ENCODE measurements at places on chromosomes 6 and 20.

DNA sequence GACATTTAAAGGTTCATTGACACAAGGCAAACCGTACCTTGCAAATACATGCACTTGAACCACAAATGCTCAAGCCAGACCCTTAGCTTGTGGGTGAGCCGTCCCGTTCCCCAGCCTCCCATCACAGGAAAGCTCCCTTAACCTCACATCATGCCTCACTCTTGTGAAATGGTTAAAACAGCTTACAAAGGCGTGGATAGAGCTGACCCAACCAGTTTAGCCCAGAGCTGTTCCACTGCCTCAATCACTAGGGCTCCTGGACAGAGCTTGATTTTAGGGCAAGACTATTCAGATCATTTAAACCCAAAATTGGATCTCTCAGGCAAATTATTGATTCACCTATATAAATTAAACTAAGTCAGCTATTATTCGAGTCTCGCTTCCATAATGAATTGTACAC is 229.6 kb upstream of the TAB2 start:
- no peak for DNase-seq
- H3K27me3 ChIP-seq = peaks cover 13% of the 10 kb centered on the region
- no peak overlapping the region for H3K27ac ChIP-seq

- peaks cover 20% of the 10 kb centered on the region for H3K4me1 ChIP-seq
- H3K4me3 ChIP-seq = no peak overlapping the region
- no peak overlapping the region for H3K27ac ChIP-seq
- DNase-seq = no peak
Measured at GRCh38 chr6:35267446-35267845, 7.9 kb downstream of the ZNF76 start.

DNA sequence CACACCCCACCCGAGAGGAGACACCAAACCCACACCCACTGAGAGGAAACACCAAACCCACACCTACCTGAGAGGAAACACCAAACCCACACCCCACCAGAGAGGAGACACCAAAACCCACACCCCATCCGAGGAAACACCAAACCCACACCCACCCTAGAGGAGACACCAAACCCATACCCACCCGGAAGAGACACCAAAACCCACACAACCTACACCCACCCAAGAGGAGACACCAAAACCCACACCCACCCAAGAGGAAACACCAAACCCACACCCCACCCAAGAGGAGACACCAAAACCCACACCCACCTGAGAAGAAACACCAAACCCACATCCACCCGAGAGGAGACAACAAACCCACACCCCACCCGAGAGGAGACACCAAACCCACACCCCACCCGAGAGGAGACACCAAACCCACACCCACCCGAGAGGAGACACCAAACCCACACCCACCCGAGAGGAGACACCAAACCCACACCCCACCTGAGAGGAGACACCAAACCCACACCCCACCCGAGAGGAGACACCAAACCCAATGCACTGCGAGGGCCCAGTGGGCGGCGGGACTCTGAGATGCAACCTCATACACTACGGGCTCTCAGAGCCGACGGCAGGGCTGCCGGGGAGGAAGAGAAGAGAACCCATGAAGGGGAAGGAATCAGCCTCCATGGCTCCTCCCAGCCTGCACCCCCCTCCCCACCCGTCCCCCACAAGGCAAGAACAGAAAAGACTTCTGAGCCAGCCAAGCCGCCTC is 83.3 kb downstream of the TAF4 start:
- peaks cover 36% of the 10 kb centered on the region for H3K4me1 ChIP-seq
- H3K36me3 ChIP-seq = peaks cover 30% of the 10 kb centered on the region
- H3K27ac ChIP-seq = peak overlapping the region; percentile 93
- no peaks in the 10 kb centered on the region for H3K27me3 ChIP-seq
- DNase-seq = peak; percentile 27
- H3K4me3 ChIP-seq = peak overlapping the region; percentile 63

DNA sequence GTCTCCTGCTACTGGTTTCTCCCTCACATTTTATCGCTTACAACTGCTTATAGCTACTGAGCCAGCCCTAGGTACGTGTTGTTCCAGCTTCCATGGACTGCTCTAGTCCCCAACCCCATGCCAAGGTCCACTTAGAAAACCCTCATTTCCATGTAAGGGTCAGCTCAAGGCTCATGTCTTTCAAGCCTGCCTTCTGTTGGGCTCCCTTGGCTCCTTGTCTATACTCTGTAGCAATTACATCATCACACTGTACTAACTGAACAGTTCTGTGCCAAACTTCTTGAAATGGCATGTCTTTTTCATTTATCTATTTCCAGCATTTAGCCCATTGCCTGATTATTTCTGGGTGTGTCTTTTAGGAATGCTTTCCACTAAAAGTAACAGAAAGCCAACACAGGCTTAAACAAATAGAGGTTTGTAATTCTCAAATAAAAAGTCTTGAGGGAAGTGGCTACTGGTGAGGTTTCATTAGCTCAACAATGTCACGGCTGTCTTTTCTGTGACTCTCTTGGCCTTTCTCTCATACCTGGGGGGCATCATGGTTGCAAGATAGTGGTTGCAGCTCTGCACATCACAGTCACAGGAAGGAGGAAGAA is 317.6 kb downstream of the TPBG start:
- H3K4me3 ChIP-seq = no peak overlapping the region
- no peak for DNase-seq
- H3K36me3 ChIP-seq = no peaks in the 10 kb centered on the region
- H3K27me3 ChIP-seq = peaks cover 26% of the 10 kb centered on the region

GRCh38 chr6:36065916-36066315 is 38.3 kb downstream of the MAPK14 start:
- peaks cover 62% of the 10 kb centered on the region for H3K4me1 ChIP-seq
- H3K27me3 ChIP-seq = no peaks in the 10 kb centered on the region
- H3K36me3 ChIP-seq = peaks cover 5% of the 10 kb centered on the region

DNA sequence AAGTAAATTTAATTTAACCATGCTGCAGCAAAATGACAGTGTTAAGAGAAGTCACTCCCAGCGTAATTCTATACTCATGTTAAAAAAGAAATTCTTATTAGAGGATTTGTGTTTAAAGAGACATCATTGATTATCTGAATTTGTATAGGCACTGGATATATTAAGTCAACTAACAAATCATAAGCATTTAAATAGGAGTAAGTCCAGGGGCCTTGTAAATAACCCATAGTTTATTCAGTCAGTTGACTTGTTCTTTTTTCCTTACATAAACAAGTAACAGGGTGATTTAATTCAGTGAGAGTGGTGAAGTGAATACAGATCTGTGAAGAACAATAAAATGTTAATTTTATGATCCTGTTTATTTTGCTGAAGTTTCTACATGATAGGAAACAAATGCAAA is 22.4 kb downstream of the LYRM4 start:
- no peaks in the 10 kb centered on the region for H3K27me3 ChIP-seq
- H3K27ac ChIP-seq = no peak overlapping the region
- H3K36me3 ChIP-seq = no peaks in the 10 kb centered on the region
- no peaks in the 10 kb centered on the region for H3K4me1 ChIP-seq
- no peak overlapping the region for H3K4me3 ChIP-seq

- H3K27me3 ChIP-seq = no peaks in the 10 kb centered on the region
- no peak overlapping the region for H3K4me3 ChIP-seq
- H3K36me3 ChIP-seq = no peaks in the 10 kb centered on the region
- H3K27ac ChIP-seq = no peak overlapping the region
Measured at GRCh38 chr6:68502946-68503345, 132.1 kb upstream of the ADGRB3 start.

DNA sequence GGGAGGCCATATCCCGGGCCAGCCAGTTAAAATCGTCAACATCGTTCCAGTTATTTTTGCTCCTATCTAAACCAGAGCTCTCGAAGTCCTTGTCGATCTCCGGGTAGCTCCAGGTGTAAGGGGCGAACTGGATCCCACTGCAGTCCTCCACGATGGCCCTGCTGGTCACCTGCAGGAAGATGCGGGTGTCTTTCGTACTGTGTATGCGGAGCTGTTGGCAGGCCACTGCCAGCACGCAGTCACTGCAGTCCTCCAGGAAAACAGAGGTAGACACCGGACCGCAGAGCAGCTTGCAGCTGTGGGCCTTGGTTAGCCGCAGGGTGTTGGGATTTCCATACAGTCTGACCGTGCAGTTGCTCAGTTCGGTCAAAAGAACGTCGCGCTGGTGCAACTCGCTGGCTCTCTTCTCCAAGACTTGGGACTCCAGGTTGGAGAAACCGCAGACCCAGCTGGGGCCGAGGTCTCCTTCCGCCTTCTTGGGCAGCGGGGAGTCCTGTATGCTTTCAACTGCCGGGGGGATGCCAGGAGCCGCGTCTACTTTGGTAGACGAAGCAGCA is 742 bp downstream of the TBCC start:
- peak; percentile 28 for DNase-seq
- H3K4me1 ChIP-seq = peaks cover 23% of the 10 kb centered on the region
- peak overlapping the region; percentile 97 for H3K27ac ChIP-seq
- H3K27me3 ChIP-seq = no peaks in the 10 kb centered on the region
- peak overlapping the region; percentile 95 for H3K4me3 ChIP-seq

DNA sequence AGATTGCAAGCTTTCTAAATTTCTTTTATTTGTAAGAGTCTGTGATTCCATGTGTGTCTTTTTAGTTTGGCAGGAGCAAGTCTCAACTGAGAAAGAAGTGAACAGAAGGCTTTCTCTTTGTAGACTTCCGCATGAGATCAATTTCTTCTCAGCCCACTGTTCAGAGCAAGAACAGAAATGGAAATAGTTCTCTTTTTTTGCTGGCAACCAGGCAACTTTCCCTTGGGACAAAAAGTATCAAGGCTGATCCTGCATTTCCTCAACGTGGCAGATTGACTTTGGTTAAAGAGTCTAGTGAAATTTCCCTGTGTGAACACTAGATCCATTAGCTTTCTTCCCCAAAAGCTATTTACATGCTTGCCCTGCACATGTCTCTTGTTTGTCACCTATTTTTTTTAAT is 46.8 kb upstream of the JAG1 start:
- peaks cover 24% of the 10 kb centered on the region for H3K27me3 ChIP-seq
- no peaks in the 10 kb centered on the region for H3K4me1 ChIP-seq
- H3K27ac ChIP-seq = no peak overlapping the region
- H3K36me3 ChIP-seq = no peaks in the 10 kb centered on the region

DNA sequence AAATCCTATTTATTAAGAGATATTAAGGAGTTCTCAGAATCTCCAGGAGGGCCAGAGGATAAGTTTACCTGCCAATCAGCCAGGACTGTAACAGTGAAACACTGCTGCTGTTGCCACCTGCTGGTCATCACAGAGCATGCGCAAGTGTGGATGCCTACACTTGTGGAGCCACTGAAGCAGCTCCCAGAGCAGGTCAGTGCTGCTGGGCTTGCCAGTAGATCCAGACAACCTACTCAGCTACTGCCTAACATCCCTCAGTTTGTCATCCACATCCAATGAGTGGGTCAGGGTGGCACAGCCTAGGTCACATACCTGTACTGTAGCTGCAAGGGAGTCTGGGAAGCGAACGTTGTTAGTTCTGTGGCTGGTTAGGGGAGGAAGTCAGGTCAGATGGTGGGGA is 18.3 kb upstream of the NHSL1 start:
- peak; percentile 53 for DNase-seq
- H3K27ac ChIP-seq = no peak overlapping the region
- H3K27me3 ChIP-seq = peaks cover 36% of the 10 kb centered on the region
- no peak overlapping the region for H3K4me3 ChIP-seq
- H3K4me1 ChIP-seq = peaks cover 13% of the 10 kb centered on the region

GRCh38 chr6:25330796-25331685 is 51.9 kb downstream of the CARMIL1 start:
- H3K36me3 ChIP-seq = no peaks in the 10 kb centered on the region
- peaks cover 38% of the 10 kb centered on the region for H3K27me3 ChIP-seq
- no peaks in the 10 kb centered on the region for H3K4me1 ChIP-seq
- H3K4me3 ChIP-seq = no peak overlapping the region
- DNase-seq = no peak

DNA sequence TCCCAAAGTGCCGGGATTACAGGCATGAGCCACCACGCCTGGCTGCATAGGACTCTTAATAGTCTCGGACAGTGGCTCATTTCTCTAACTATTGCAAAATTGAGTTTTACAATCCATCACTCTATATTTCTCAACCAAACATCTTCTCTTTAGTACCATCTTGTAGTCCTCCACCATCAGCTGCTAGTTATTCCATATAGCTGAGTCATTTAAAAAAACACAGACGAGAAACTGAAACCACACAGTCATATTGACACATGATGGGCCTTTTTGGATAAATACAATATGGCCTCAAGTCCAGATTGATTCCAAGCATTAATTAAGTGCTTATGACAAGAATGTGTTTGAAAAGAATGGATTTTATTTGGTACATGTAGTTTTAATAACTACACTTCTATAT is 599.1 kb downstream of the MEI4 start:
- no peak overlapping the region for H3K27ac ChIP-seq
- H3K36me3 ChIP-seq = no peaks in the 10 kb centered on the region
- no peak for DNase-seq
- no peak overlapping the region for H3K4me3 ChIP-seq
- H3K4me1 ChIP-seq = no peaks in the 10 kb centered on the region
- H3K27me3 ChIP-seq = no peaks in the 10 kb centered on the region

- no peak for DNase-seq
- no peak overlapping the region for H3K4me3 ChIP-seq
- H3K4me1 ChIP-seq = peaks cover 10% of the 10 kb centered on the region
- no peak overlapping the region for H3K27ac ChIP-seq
Measured at GRCh38 chr6:125899726-125900182, 56.8 kb upstream of the HINT3 start.

- no peak overlapping the region for H3K27ac ChIP-seq
- no peak for DNase-seq
- peaks cover 14% of the 10 kb centered on the region for H3K27me3 ChIP-seq
Measured at GRCh38 chr6:166588691-166589336, 2.3 kb upstream of the RAMACL start.
